Thoracic aorta (tissue), 2 donors: ENCODE measurements at places on chromosomes 11 and 22. TPM values are rescaled to one million over a fixed set of nuclear protein-coding genes. Genes with fewer than 3 reads are reported as not detected.

Gene CDON
- 17.7 TPM for total RNA-seq

Gene PHOX2A
- total RNA-seq = not detected

Gene VPREB1
- not detected for total RNA-seq

- DNase-seq = no peak
Observed at GRCh38 chr22:22408731-22409696, 99.5 kb downstream of the ZNF280B start.

DNA sequence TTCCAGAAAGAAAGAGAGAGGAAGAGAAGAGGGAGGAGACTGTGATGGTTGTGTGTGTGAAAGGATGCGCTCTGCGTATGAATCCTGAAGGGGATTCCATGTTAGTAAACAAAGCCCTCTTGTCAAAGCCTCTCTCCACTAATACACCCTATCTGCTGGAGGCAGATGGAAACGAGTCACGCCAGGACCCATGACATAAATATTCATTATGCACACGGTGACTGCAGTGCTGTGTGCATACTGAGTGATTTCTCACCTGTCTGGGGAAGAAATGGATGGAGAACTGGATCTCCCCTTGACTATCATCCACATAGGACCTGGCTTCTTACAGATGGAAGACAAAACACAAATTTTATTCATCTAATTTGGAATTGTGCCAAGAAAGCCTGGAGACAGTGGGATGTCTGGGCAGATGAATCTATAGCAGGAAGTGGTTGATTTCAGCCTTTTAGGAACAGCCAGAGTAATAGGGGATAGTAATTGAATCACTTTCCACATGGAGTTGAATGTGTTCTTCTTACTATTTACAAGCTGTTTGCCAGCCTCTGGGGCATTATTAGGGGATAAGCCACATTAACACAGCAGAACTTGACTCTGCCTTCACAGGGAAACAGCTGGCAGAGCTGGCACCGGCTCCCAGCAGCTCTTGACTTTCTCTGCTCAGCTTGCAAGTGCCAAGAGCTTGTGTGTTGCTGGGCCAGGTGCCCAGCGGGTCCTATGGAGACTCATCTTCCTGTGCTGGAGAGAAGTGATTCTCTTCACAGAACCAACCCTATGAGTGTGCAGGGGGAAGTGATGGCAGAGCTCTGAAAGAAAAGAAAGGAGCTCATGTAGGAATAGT lies 9.0 kb downstream of the MTNR1B start:
- DNase-seq = no peak

- no peak for DNase-seq
Observed at GRCh38 chr22:30206944-30207343, 39.6 kb downstream of the LIF start.
